Glutamatergic neuron (in vitro differentiated cells): ENCODE measurements at places on chromosomes 7 and 10. TPM values are rescaled to one million over a fixed set of nuclear protein-coding genes. Genes with fewer than 3 reads are reported as not detected.

Gene GBF1
- total RNA-seq = 71.6 TPM

Gene MOGAT3
- total RNA-seq = not detected

Gene VPS50
- 31.7 TPM for total RNA-seq

Gene LYZL2
- total RNA-seq = not detected

Gene ADAM8
- 5.4 TPM for total RNA-seq

Gene NUTM2A
- 1.3 TPM for total RNA-seq

Gene KIF11
- 7.2 TPM for total RNA-seq

Gene CD36
- total RNA-seq = 1.7 TPM

Gene HOXA1
- not detected for total RNA-seq

Gene OR6V1
- not detected for total RNA-seq

Gene NYAP1
- 36.6 TPM for total RNA-seq

Gene HMX3
- not detected for total RNA-seq

Gene GALNT17
- total RNA-seq = 42.0 TPM

Gene NKX1-2
- total RNA-seq = 0.59 TPM

Gene NPTX2
- total RNA-seq = 81.2 TPM

Gene ACSM6
- total RNA-seq = not detected

Gene DOCK1
- 19.7 TPM for total RNA-seq

Gene CCL24
- not detected for total RNA-seq

Gene PRLHR
- total RNA-seq = 0.22 TPM

Gene AKR1B15
- total RNA-seq = not detected

Gene LRRC17
- 0.34 TPM for total RNA-seq

Gene SPDYE3
- not detected for total RNA-seq

Gene CXCL12
- total RNA-seq = 2.2 TPM

Gene MKX
- 0.42 TPM for total RNA-seq

Gene PDK4
- total RNA-seq = not detected

Gene SUN3
- not detected for total RNA-seq

Gene ATG9B
- 9.4 TPM for total RNA-seq

Gene GPNMB
- not detected for total RNA-seq

Gene RSBN1L
- total RNA-seq = 27.0 TPM

Gene CAV1
- total RNA-seq = 0.78 TPM
